ENCODE measurements at places on chromosomes 1 and 21.

- H3K27me3 ChIP-seq, result no peaks in the 10 kb centered on the region
- peaks cover 15% of the 10 kb centered on the region for H3K36me3 ChIP-seq
- DNase-seq, result no peak
- no peaks in the 10 kb centered on the region for H3K4me1 ChIP-seq
Observed at GRCh38 chr1:235341334-235341733, 13.0 kb downstream of the GGPS1 start.

DNA sequence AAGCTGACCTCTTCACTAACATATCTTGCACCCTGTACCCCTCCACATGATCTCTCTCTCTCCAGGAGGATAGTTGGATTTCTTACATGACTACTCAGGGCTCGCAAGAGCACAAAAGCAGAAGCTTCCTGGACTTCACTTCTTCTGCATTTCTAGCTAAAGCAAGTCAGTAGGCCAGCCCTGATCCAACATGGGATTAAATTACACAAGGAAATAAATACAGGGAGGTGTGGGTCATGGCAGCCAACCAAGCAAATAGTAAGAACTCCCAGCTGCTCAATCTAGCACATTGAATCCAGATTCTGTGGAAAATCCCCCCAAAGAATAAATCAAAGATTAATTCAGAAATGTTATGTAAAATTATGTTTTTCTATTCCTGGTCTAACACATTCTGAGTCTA is 33.3 kb downstream of the KLHDC7A start:
- DNase-seq, result no peak
- no peaks in the 10 kb centered on the region for H3K4me1 ChIP-seq
- no peaks in the 10 kb centered on the region for H3K27me3 ChIP-seq
- peaks cover 5% of the 10 kb centered on the region for H3K36me3 ChIP-seq
- H3K4me3 ChIP-seq, result no peak overlapping the region

DNA sequence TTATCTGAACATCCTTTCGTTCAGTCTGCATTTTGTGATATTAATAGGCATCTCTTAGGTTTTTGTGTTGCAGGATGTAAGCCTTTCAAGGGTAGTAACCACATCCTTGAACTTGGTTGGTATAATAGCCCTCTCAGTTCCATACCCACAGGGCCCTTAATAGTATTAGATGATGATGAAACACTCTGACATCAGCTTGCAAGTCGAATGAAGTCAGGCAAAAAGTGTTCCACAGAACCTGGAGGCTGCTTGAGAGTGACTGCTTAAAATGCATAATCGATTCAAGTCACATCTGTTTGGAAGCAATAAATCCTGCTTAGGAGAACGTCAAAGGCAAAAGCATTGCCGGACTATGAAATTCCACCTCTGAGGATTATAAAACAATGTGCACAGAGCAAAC is 415.6 kb upstream of the KAZN start:
- H3K4me1 ChIP-seq, result no peaks in the 10 kb centered on the region
- DNase-seq, result no peak
- no peaks in the 10 kb centered on the region for H3K36me3 ChIP-seq

- peak overlapping the region; percentile 78 for H3K4me3 ChIP-seq
- H3K27ac ChIP-seq, result peak overlapping the region; percentile 77
- no peaks in the 10 kb centered on the region for H3K27me3 ChIP-seq
- H3K4me1 ChIP-seq, result peaks cover 38% of the 10 kb centered on the region
- peaks cover 18% of the 10 kb centered on the region for H3K36me3 ChIP-seq
Observed at GRCh38 chr1:173420330-173420806, 56.8 kb upstream of the PRDX6 start.

GRCh38 chr1:156366378-156367166 is 2.4 kb upstream of the RHBG start:
- no peak overlapping the region for H3K4me3 ChIP-seq
- peaks cover 4% of the 10 kb centered on the region for H3K4me1 ChIP-seq
- peaks cover 37% of the 10 kb centered on the region for H3K27me3 ChIP-seq
- no peak overlapping the region for H3K27ac ChIP-seq
- no peaks in the 10 kb centered on the region for H3K36me3 ChIP-seq

GRCh38 chr21:45545691-45546531 is 3.7 kb upstream of the SLC19A1 start:
- H3K27me3 ChIP-seq, result peaks cover 4% of the 10 kb centered on the region
- H3K4me3 ChIP-seq, result no peak overlapping the region
- no peak for DNase-seq
- H3K36me3 ChIP-seq, result no peaks in the 10 kb centered on the region
